Activated CD8-positive, alpha-beta T cell treated with anti-CD3 and anti-CD28 coated beads for 36 hours (primary cell): ENCODE measurements at places on chromosomes 2 and 18. TPM values are rescaled to one million over a fixed set of nuclear protein-coding genes. Genes with fewer than 3 reads are reported as not detected.

- H3K4me1 ChIP-seq: peaks cover 65% of the 10 kb centered on the region
- no peak for DNase-seq
- H3K36me3 ChIP-seq: peaks cover 16% of the 10 kb centered on the region
- H3K27me3 ChIP-seq: no peaks in the 10 kb centered on the region
These were observed 60.9 kb upstream of the MGAT5 start for GRCh38 chr2:134193006-134193405.

GRCh38 chr2:65800998-65801397 lies 368.6 kb upstream of the SPRED2 start:
- DNase-seq: no peak
- H3K27ac ChIP-seq: no peak overlapping the region
- H3K4me3 ChIP-seq: no peak overlapping the region
- no peaks in the 10 kb centered on the region for H3K36me3 ChIP-seq
- H3K27me3 ChIP-seq: peaks cover 3% of the 10 kb centered on the region
- H3K4me1 ChIP-seq: no peaks in the 10 kb centered on the region

Gene VIT
- not detected for total RNA-seq

Gene DAW1
- not detected for total RNA-seq

Gene GNLY
- 46.7 TPM for total RNA-seq

- H3K27ac ChIP-seq: no peak overlapping the region
- no peaks in the 10 kb centered on the region for H3K36me3 ChIP-seq
- H3K4me3 ChIP-seq: no peak overlapping the region
These were observed 79.3 kb downstream of the ADCYAP1 start for GRCh38 chr18:984004-984403.

- no peak for DNase-seq
- no peaks in the 10 kb centered on the region for H3K36me3 ChIP-seq
- H3K4me1 ChIP-seq: peaks cover 12% of the 10 kb centered on the region
These were observed 21.6 kb upstream of the SP3 start for GRCh38 chr2:173986805-173987204.

Gene RAB6C
- total RNA-seq: not detected

Gene RFTN2
- not detected for total RNA-seq

DNA sequence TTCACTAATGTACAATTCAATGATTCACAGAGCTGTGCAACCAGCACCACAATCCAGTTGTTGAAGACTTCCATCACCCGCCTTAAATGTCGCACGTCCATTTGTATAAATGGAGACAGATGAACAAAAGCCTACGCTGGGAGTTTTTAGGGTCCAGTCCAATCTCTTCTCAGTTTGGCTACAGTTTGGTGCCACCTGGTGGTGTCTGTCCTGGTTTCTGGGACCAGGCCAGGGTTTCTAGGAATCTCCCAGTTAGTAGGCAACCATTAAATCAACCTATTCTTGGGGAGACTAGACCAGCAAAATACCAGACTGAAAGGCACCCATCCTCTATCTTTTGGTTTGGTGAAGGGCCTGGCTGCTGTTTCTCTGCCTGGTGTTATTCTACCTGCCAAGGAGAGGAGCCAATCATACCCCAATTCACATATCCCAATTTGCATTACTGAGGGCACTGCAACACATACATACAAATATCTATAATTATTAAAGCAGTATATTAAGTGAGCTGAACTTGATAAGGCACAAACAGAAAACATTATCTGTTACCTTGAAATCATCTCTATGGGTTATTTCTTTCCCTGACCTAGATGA lies 3.2 kb upstream of the DDX1 start:
- H3K4me1 ChIP-seq: peaks cover 14% of the 10 kb centered on the region
- DNase-seq: peak; percentile 58
- H3K27me3 ChIP-seq: no peaks in the 10 kb centered on the region
- no peak overlapping the region for H3K4me3 ChIP-seq
- no peak overlapping the region for H3K27ac ChIP-seq

GRCh38 chr2:150530168-150530567 lies 42.7 kb upstream of the RND3 start:
- no peaks in the 10 kb centered on the region for H3K36me3 ChIP-seq
- no peaks in the 10 kb centered on the region for H3K27me3 ChIP-seq
- H3K4me3 ChIP-seq: no peak overlapping the region
- no peak for DNase-seq
- no peaks in the 10 kb centered on the region for H3K4me1 ChIP-seq

DNA sequence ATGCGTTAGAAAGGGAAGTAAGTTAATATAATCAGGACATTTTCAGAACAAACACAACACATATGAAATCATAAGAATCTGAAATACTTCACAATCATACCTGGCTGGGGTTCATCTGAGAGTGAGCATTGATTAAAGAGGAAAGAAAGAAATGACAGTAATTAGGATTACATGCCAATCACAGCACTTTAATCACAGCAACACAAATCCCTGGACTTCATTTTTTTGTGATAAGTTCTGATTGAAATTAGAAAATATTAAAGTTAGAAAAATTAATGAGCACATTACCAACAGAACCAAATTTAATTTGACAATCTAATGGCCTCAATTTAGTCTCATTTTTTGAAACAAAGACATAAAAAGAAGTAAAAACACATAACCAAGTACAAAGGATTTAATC lies 121.9 kb downstream of the LRP2 start:
- H3K36me3 ChIP-seq: no peaks in the 10 kb centered on the region
- no peaks in the 10 kb centered on the region for H3K4me1 ChIP-seq
- no peak overlapping the region for H3K27ac ChIP-seq
- no peak overlapping the region for H3K4me3 ChIP-seq
- no peak for DNase-seq

DNA sequence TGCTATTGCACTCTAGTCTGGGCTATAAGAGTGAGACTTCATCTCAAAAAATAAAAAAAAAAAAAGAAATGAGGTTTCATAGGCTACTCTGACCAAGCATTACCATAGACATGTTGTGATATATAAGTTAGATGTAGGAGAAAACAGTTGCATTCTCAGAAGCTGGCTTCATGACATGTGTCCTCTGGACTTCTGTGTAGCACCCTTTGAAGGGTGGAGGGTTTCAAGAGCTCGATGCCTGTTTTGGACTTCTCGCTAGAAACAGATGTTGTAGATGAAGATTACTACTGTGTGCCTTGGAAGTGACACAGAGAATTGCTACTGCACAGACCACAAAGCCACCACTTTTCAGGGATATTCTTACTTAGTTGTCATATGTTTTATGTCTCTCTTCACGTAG lies 91.0 kb downstream of the TMEM247 start:
- H3K27ac ChIP-seq: no peak overlapping the region
- H3K27me3 ChIP-seq: no peaks in the 10 kb centered on the region
- H3K4me1 ChIP-seq: peaks cover 4% of the 10 kb centered on the region

DNA sequence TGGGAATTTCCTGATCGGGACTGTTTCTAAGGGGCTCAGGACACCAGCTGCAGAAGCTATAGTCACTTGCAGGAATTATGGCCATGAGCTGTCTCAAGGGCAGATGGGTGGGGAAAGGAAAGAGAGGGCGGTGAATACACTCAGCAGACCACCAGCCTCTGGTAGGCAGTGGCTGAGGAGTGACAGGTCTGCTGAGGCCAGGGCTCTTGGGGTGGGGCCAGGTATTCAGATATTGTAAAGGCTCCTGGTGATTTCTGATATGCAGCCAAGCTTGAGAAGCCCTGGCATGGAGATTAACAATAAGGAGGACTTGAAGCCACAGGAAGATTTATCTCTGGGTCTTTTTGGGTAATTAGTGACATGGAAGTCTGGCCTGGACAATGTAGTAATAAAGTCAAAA lies 145.3 kb upstream of the AQP4 start:
- H3K27ac ChIP-seq: no peak overlapping the region
- no peak for DNase-seq
- H3K4me1 ChIP-seq: no peaks in the 10 kb centered on the region
- H3K27me3 ChIP-seq: no peaks in the 10 kb centered on the region
- H3K36me3 ChIP-seq: no peaks in the 10 kb centered on the region
- no peak overlapping the region for H3K4me3 ChIP-seq

Gene BCL11A
- total RNA-seq: 0.54 TPM

Gene OTOF
- 0.60 TPM for total RNA-seq

Gene GPR39
- not detected for total RNA-seq

GRCh38 chr2:121075641-121076497 lies 209.1 kb downstream of the TFCP2L1 start:
- peaks cover 20% of the 10 kb centered on the region for H3K27me3 ChIP-seq
- no peak for DNase-seq
- H3K27ac ChIP-seq: no peak overlapping the region

GRCh38 chr2:224969095-224969494 lies 73.2 kb downstream of the DOCK10 start:
- peaks cover 22% of the 10 kb centered on the region for H3K36me3 ChIP-seq
- DNase-seq: no peak
- H3K27me3 ChIP-seq: no peaks in the 10 kb centered on the region
- H3K4me1 ChIP-seq: peaks cover 68% of the 10 kb centered on the region
- peak overlapping the region; percentile 82 for H3K27ac ChIP-seq

DNA sequence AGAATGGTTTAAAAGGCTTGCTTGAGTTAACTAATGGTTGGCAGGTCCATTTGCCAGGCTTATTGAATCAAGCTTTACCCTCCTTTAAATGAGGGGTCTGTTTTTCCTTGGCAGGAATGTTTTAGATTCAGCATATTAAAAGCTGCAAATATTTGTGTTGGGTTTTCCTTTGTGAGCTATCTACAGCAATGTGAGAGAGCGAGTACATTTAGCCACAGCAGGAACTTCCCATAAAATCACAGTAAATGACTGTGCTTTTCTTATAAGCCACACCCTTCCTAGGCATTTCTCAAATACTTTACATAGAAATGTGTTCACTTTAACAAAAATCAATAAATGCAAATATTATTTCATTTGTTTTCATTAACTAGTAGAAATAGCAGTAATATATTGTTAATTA lies 23.9 kb downstream of the CALCRL start:
- no peaks in the 10 kb centered on the region for H3K4me1 ChIP-seq
- H3K4me3 ChIP-seq: no peak overlapping the region
- H3K27ac ChIP-seq: no peak overlapping the region
- no peaks in the 10 kb centered on the region for H3K36me3 ChIP-seq

DNA sequence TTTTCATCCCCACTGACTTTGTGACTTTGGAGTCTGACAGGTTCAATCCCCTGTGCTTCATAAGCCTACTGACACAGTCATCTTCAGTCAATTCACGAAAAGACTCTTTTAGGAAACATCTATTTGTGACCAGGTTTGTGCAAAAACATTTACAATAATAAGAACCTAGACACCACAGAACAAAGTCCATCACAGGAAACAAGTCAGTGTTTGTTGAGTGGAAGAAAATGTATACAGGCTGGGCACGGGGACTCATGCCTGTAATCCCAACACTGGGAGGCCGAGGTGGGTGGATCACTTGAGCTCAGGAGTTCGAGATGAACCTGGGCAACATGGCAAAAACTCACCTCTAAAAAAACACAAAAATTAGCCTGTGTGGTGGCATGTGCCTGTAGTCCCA lies 49.7 kb downstream of the TGFA start:
- no peak overlapping the region for H3K27ac ChIP-seq
- no peak for DNase-seq
- no peaks in the 10 kb centered on the region for H3K4me1 ChIP-seq
- no peak overlapping the region for H3K4me3 ChIP-seq

Gene SPDYA
- total RNA-seq: 1.3 TPM

- H3K27me3 ChIP-seq: no peaks in the 10 kb centered on the region
- no peaks in the 10 kb centered on the region for H3K36me3 ChIP-seq
- no peak overlapping the region for H3K4me3 ChIP-seq
- DNase-seq: no peak
- peaks cover 22% of the 10 kb centered on the region for H3K4me1 ChIP-seq
- H3K27ac ChIP-seq: peak overlapping the region; percentile 10
These were observed 15.0 kb upstream of the IL1A start for GRCh38 chr2:112798979-112799975.

DNA sequence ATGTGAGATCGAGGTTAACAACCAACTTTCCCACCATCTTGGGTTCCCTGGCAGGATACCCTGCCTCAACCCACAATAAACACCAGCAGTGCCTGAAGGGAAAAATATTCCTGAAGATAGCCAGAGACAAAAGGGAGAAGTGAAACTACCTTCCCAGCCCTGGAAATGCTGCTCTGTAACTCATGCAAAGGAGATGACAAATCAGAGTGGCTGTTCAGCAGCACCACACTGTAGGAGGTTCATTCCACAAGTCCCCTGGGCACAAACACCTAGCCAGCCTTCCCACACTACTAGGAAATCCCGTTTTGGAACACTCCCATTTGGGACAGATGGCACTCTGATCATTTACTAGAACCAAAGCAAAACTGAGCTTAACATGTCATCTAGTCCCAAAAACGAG lies 190.7 kb upstream of the RBBP8 start:
- no peak for DNase-seq
- H3K4me1 ChIP-seq: peaks cover 7% of the 10 kb centered on the region
- H3K27ac ChIP-seq: no peak overlapping the region
- H3K36me3 ChIP-seq: no peaks in the 10 kb centered on the region
- no peak overlapping the region for H3K4me3 ChIP-seq
- H3K27me3 ChIP-seq: peaks cover 11% of the 10 kb centered on the region

GRCh38 chr18:47427923-47428637 lies 176.6 kb upstream of the SKOR2 start:
- no peaks in the 10 kb centered on the region for H3K27me3 ChIP-seq
- no peaks in the 10 kb centered on the region for H3K36me3 ChIP-seq
- no peak for DNase-seq
- H3K27ac ChIP-seq: no peak overlapping the region

- no peaks in the 10 kb centered on the region for H3K27me3 ChIP-seq
- peaks cover 43% of the 10 kb centered on the region for H3K36me3 ChIP-seq
- peak; percentile 68 for DNase-seq
- peaks cover 90% of the 10 kb centered on the region for H3K4me1 ChIP-seq
These were observed 73.9 kb downstream of the LRRFIP1 start for GRCh38 chr2:237701033-237701858.

- H3K4me3 ChIP-seq: no peak overlapping the region
- peaks cover 5% of the 10 kb centered on the region for H3K36me3 ChIP-seq
- peaks cover 30% of the 10 kb centered on the region for H3K4me1 ChIP-seq
- H3K27me3 ChIP-seq: no peaks in the 10 kb centered on the region
- peak; percentile 75 for DNase-seq
- H3K27ac ChIP-seq: no peak overlapping the region
These were observed 29.7 kb downstream of the CCDC141 start for GRCh38 chr2:179020156-179020750.

- no peak overlapping the region for H3K27ac ChIP-seq
- H3K4me1 ChIP-seq: no peaks in the 10 kb centered on the region
- H3K4me3 ChIP-seq: no peak overlapping the region
- H3K27me3 ChIP-seq: no peaks in the 10 kb centered on the region
- no peak for DNase-seq
These were observed 1027.7 kb downstream of the TMEM182 start for GRCh38 chr2:103789381-103790095.

GRCh38 chr2:153416071-153416470 lies 62.5 kb downstream of the RPRM start:
- H3K4me1 ChIP-seq: no peaks in the 10 kb centered on the region
- DNase-seq: no peak
- no peak overlapping the region for H3K4me3 ChIP-seq
- H3K27me3 ChIP-seq: no peaks in the 10 kb centered on the region

GRCh38 chr2:160651416-160652200 lies 158.0 kb upstream of the RBMS1 start:
- H3K4me3 ChIP-seq: no peak overlapping the region
- H3K27me3 ChIP-seq: peaks cover 3% of the 10 kb centered on the region
- no peaks in the 10 kb centered on the region for H3K36me3 ChIP-seq
- H3K4me1 ChIP-seq: peaks cover 22% of the 10 kb centered on the region
- no peak for DNase-seq
